ENCODE measurements at places on chromosomes 6 and 20.

- no peaks in the 10 kb centered on the region for H3K36me3 ChIP-seq
- no peak for DNase-seq
- no peak overlapping the region for H3K27ac ChIP-seq
- H3K4me1 ChIP-seq = no peaks in the 10 kb centered on the region
- H3K4me3 ChIP-seq = no peak overlapping the region
Measured at GRCh38 chr6:40910260-40910893, 128.6 kb downstream of the UNC5CL start.

DNA sequence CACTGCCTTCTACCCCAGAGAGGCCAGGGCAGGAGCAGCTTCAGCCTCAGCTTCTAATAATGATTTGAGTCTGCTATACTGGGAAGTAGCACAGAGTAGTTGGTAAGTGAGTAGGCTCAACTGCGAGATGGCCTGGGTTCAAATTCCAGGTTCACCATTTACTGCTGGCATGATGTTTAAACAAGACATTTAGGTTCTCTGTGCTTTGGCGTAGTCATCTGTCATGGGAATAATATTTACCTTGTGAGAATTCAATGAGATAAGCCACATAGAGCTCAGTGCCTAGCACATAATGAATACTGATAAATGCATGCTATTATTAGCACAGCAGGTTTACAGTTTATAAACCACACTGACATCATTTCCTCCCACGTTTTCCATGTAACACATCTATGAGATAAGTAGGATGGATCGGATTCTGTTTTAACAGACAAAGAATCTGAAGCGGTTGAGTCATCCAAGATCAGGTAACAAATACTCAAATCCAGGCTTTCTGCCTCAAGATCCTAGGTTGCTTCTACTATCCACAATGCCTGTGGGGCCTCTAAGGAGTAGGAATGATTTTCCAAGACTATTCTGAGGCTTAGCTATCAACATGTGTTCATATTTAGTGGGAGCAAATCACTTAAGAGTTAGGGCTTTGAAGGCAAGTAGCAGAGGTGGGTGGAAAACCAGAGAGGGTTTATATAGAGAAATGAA lies 72.9 kb upstream of the DTNBP1 start:
- no peaks in the 10 kb centered on the region for H3K27me3 ChIP-seq
- no peak overlapping the region for H3K4me3 ChIP-seq
- DNase-seq = no peak
- H3K4me1 ChIP-seq = no peaks in the 10 kb centered on the region
- no peak overlapping the region for H3K27ac ChIP-seq

DNA sequence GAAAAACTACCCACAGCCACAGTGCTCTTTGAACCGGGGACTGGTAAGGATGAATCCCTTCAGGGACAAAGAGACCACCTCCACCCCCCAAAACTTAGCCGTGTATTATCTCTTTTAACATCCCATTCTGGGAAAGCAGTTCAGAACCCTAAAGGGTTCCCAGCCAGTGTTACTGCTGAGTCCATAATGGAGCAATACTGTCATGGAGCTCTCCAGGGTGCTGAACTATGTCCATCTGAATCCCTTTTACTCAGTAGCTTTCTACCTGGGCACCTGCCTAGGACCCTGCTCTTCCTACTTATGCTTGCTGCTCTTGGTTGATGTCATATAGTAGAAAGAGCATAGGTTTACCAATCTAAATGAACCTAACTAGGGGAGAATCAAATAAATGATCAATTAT lies 22.3 kb upstream of the SAYSD1 start:
- no peaks in the 10 kb centered on the region for H3K36me3 ChIP-seq
- no peaks in the 10 kb centered on the region for H3K4me1 ChIP-seq
- no peak overlapping the region for H3K4me3 ChIP-seq
- DNase-seq = no peak
- H3K27ac ChIP-seq = no peak overlapping the region

- H3K27me3 ChIP-seq = no peaks in the 10 kb centered on the region
- H3K27ac ChIP-seq = no peak overlapping the region
- no peak overlapping the region for H3K4me3 ChIP-seq
- no peaks in the 10 kb centered on the region for H3K4me1 ChIP-seq
- H3K36me3 ChIP-seq = no peaks in the 10 kb centered on the region
Measured at GRCh38 chr6:148868314-148868713, 121.5 kb downstream of the UST start.

- no peaks in the 10 kb centered on the region for H3K27me3 ChIP-seq
- no peaks in the 10 kb centered on the region for H3K36me3 ChIP-seq
- no peaks in the 10 kb centered on the region for H3K4me1 ChIP-seq
- DNase-seq = no peak
Measured at GRCh38 chr6:21393441-21394165, 199.9 kb upstream of the SOX4 start.

DNA sequence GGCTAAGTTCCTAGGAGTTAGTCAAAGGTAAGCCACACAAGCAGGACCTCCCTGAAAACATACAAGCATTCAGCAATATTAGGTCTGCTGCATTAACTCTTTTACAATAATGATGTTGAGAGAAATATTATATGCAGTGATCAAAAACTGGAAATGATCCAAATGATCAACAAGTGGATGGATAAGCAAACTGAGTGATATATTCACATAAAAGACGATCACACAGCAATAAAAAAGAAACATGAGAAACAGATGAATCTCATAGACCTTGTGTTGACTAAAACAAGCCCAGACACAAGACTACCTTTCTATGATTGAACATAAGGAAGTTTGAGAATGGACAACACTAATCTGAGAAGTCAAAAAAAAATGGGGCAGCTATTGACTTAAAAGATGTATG lies 39.9 kb downstream of the LMBRD1 start:
- no peaks in the 10 kb centered on the region for H3K36me3 ChIP-seq
- H3K27me3 ChIP-seq = no peaks in the 10 kb centered on the region
- H3K4me1 ChIP-seq = no peaks in the 10 kb centered on the region
- DNase-seq = no peak
- no peak overlapping the region for H3K27ac ChIP-seq

DNA sequence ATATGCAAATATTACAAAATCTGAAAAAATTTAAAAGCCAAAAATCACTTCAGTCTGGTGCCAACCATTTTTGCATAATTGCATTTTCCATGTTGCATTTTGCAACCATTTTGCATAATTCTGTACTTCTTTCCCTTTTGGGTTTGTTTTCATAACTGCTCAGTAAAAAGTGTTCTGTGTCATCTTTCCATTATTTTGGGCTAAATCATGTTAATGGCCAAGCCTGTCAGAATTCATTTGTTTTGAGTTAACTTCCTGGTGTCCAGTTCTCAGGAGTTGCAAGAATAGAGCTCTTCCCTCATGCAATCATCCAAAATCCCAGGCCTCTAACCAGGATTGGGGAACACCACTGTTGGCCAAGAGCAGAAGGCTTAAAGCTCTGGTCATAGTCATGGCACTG lies 133.6 kb downstream of the MTHFD1L start:
- H3K36me3 ChIP-seq = no peaks in the 10 kb centered on the region
- H3K27me3 ChIP-seq = no peaks in the 10 kb centered on the region
- no peak overlapping the region for H3K27ac ChIP-seq
- H3K4me3 ChIP-seq = no peak overlapping the region
- DNase-seq = no peak

- H3K36me3 ChIP-seq = no peaks in the 10 kb centered on the region
- DNase-seq = no peak
- no peak overlapping the region for H3K4me3 ChIP-seq
Measured at GRCh38 chr6:17536586-17536985, 63.5 kb upstream of the FAM8A1 start.

- H3K27ac ChIP-seq = peak overlapping the region; percentile 75
- H3K4me1 ChIP-seq = no peaks in the 10 kb centered on the region
- no peak overlapping the region for H3K4me3 ChIP-seq
- no peaks in the 10 kb centered on the region for H3K27me3 ChIP-seq
- DNase-seq = peak; percentile 65
Measured at GRCh38 chr20:33373735-33374605, 27.3 kb downstream of the CDK5RAP1 start.

DNA sequence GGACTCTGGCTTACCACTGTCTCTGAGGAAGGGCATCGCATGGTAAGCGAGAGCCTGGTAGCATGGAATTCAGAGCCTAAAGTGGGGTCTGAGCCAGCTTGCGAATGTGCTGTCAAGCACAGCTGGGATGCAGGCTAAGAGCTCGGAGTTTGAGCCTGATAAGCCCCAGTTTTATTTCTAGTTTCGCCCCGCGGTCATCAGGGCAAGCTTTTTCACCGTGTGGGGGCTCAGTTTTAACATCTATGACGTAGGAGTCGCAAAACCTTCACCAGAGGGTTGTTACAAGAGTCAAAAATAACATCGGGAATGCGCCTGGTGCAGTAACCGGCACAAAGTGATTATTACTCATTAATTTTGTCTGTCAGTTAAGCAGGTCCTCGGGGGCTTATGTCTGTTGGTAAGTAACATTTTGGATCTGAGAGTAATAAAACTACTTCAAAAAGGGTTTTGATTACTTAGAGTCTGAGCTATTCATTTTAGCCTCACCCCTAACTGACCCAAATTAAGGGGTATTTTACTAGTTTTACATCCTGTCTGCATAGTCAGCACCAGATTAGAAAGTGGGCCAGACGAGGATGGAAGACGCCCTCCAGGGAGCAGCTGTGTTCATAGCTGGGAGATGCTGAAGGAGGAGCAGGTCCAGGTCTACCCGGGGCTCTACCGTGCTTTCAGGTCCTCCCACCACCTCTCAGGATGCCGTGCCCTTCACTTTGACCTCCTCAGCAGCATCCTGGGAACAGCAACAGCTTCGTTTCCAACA lies 29.7 kb downstream of the SLC22A23 start:
- DNase-seq = no peak
- no peak overlapping the region for H3K4me3 ChIP-seq
- H3K4me1 ChIP-seq = peaks cover 9% of the 10 kb centered on the region
- H3K27me3 ChIP-seq = no peaks in the 10 kb centered on the region
- peak overlapping the region; percentile 45 for H3K27ac ChIP-seq
- H3K36me3 ChIP-seq = no peaks in the 10 kb centered on the region

GRCh38 chr20:60057866-60058807 lies 99.9 kb downstream of the CDH26 start:
- H3K27me3 ChIP-seq = no peaks in the 10 kb centered on the region
- peak overlapping the region; percentile 14 for H3K27ac ChIP-seq
- no peaks in the 10 kb centered on the region for H3K36me3 ChIP-seq
- H3K4me3 ChIP-seq = no peak overlapping the region

DNA sequence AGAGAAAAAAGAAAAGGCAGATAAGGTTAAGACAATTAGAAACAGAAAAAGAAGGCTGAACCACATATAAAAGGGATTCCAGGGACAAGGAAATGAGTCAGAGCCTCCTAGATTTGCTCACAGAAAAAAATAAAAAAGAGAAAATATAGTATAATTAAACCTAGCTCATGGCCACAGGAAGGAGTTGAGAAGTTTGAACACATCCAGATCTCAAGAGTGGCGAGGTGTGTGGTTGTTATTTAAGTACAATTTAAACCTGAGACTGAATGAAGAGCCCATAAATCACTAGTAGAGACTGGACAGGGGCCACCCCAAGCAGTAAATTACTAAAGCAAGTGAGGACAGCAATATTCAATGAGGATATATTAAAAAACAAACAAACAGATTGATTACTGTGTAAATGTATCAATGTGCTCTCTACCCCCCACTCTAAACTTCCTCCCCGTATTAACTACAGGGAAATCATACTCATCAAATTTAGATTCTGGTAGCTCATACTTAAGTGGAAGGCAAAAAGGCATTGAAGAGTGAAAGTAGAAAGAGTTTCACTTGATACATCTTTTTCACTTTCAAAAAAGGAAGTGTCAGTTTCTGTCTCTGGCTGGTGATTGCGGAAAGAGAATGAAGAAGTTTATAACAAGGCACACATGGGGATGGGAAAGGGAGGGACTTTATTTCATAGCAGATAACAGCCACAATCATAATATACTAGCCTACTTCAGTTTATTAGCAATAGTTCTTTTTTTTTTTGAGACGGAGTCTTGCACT lies 49.3 kb upstream of the SCAF8 start:
- DNase-seq = no peak
- no peak overlapping the region for H3K4me3 ChIP-seq
- H3K27me3 ChIP-seq = no peaks in the 10 kb centered on the region
- H3K4me1 ChIP-seq = no peaks in the 10 kb centered on the region
- no peak overlapping the region for H3K27ac ChIP-seq

DNA sequence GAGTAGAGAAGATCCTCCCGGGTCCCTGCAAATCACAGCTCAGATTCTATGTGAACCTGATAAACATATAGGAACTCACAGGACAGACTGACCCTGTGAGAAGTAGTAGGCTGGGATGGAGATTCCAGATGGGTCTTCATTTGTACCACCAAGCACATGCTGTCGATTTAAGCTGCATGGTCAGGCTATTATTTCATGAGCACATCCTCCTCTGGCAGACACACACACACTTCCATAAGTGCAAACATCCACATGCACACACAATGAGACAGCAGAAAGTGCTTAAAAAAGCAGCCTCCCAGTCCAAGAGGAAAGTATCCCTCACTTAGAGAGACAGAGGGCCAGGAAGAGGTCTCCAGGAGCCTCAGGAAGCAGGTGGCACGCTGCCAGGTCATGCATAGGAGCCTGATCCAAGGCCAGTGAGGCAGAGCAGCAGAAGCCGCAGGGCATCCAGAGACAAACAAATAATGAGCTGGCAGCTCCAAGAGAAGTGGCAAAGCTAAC lies 131.8 kb downstream of the UNC5CL start:
- H3K36me3 ChIP-seq = no peaks in the 10 kb centered on the region
- peak overlapping the region; percentile 41 for H3K27ac ChIP-seq
- H3K4me1 ChIP-seq = peaks cover 7% of the 10 kb centered on the region

- no peak overlapping the region for H3K27ac ChIP-seq
- DNase-seq = no peak
- no peaks in the 10 kb centered on the region for H3K4me1 ChIP-seq
- H3K36me3 ChIP-seq = no peaks in the 10 kb centered on the region
Measured at GRCh38 chr20:61353261-61354000, 101.4 kb downstream of the CDH4 start.

- no peaks in the 10 kb centered on the region for H3K27me3 ChIP-seq
- DNase-seq = no peak
- H3K4me1 ChIP-seq = no peaks in the 10 kb centered on the region
- no peak overlapping the region for H3K27ac ChIP-seq
Measured at GRCh38 chr6:21213492-21213891, 380.1 kb upstream of the SOX4 start.

- no peaks in the 10 kb centered on the region for H3K4me1 ChIP-seq
- no peak overlapping the region for H3K4me3 ChIP-seq
- no peak overlapping the region for H3K27ac ChIP-seq
Measured at GRCh38 chr6:128655978-128656498, 135.6 kb upstream of the PTPRK start.

DNA sequence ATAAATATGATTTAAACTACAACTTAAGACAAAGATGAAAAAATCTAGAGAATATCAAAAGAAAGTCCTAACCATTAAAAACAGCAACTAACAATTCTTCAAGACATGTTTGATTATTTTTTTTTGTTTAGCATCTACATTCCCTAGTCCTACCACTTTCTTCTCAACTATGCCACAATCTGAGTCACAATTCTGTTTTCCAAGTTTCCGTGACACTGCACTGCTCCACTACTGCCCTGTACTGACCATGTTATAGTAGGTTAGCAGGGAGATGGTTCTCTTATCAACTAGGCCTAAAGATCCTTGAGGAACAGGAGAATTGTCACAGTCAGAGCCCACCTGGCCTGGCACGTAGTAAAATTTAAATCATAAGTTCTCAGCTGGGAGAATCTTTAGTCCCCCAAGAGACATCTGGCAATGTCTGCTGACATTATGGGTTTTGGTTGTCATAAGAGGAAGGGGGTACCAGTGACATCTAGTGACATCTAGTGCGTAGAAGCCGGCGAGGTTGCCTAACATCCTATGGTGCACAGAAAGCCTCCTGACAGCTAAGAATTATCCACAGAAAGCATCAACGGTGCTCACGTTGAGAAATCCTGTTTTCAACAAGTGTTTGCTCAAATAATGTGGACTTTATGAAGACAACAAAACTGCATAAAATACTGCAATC lies 100.5 kb downstream of the PDE10A start:
- DNase-seq = no peak
- H3K4me3 ChIP-seq = no peak overlapping the region
- H3K4me1 ChIP-seq = no peaks in the 10 kb centered on the region
- H3K36me3 ChIP-seq = no peaks in the 10 kb centered on the region

Data from breast epithelium (tissue), 4 donors.